A549 treated with dexamethasone at 1 μM for 4 hours (cell line): ENCODE measurements at places on chromosomes 1 and 21. TPM values are rescaled to one million over a fixed set of nuclear protein-coding genes. Genes with fewer than 3 reads are reported as not detected.

Gene ADGRL2
- total RNA-seq = 7.2 to 9.5 TPM (median 9.3 TPM) in 5 replicates

Gene KRTAP21-2
- not detected in 5 replicates for total RNA-seq

Gene DYRK3
- total RNA-seq = 10.3 to 12.9 TPM (median 11.1 TPM) in 5 replicates

Gene TLCD4
- total RNA-seq = 6.3 to 15.6 TPM (median 11.1 TPM) in 5 replicates

Gene MROH9
- total RNA-seq = not detected in 5 replicates

Gene HSPB7
- total RNA-seq = 0.05 to 0.14 TPM (median 0.09 TPM) in 4 of 5 replicates, not detected in the other

Gene TNFRSF18
- 0.07 TPM in 1 of 5 replicates, not detected in the others for total RNA-seq

Gene TDRD5
- 0.04 to 0.07 TPM (median 0.05 TPM) in 4 of 5 replicates, not detected in the other for total RNA-seq

Gene LMX1A
- 0.05 TPM in 1 of 5 replicates, not detected in the others for total RNA-seq

Gene CHODL
- 0.03 TPM in 1 of 5 replicates, not detected in the others for total RNA-seq

Gene SPRR1B
- not detected in 5 replicates for total RNA-seq

Gene INKA2
- total RNA-seq = 1.9 to 2.3 TPM (median 2.1 TPM) in 5 replicates

Gene KLF17
- total RNA-seq = 0.33 to 0.64 TPM (median 0.42 TPM) in 5 replicates

Gene FAM163A
- not detected in 5 replicates for total RNA-seq
